ENCODE measurements at places on chromosomes 3 and 15.

DNA sequence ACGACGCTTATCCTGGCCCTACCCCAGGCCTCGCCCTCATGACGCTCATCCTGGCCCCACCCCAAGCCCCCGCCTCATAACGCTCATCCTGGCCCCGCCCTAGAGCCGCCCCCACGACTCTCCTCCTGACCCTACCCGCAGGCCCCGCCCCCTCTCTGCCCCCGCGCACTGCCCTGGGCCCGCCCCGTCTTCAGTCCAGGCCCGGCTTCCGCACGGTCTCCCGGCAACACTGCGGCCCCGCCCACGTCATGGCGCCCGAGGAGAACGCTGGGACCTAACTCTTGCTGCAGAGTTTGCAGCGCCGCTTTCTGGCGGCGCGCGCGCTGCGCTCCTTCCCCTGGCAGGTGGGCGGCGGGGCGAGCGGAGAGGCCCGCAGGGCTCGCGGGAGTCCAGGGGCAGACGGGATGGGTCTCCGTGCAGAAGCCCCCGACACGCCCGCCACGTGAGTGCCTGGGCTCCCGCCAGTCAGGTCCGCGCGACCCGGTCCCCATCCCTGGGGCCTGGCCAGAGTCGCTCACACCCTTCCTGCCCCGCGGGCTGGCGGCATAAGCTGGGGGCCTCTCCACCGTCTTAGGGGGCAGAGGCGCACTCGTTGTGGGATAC, 52.5 kb upstream of the ROPN1B start:
- peak; percentile 86 for DNase-seq

- DNase-seq = no peak
Measured at GRCh38 chr3:126925411-126926171, 57.3 kb upstream of the PLXNA1 start.

DNA sequence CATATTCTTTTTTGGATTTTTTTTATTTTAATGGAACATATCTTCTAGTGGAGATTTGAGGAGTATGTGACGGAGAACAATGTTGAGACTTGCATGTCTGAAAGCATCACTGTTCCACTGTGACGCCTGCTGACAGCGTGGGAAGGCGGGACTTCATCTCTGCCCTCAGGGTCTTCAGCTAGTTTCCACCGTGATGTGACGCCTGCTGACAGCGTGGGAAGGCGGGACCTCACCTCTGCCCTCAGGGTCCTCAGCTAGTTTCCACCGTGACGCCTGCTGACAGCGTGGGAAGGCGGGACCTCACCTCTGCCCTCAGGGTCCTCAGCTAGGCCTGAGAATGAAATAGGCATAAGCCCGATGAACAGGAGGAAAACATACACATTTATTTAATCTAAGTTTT, 70.7 kb downstream of the LMLN start:
- DNase-seq = no peak

DNA sequence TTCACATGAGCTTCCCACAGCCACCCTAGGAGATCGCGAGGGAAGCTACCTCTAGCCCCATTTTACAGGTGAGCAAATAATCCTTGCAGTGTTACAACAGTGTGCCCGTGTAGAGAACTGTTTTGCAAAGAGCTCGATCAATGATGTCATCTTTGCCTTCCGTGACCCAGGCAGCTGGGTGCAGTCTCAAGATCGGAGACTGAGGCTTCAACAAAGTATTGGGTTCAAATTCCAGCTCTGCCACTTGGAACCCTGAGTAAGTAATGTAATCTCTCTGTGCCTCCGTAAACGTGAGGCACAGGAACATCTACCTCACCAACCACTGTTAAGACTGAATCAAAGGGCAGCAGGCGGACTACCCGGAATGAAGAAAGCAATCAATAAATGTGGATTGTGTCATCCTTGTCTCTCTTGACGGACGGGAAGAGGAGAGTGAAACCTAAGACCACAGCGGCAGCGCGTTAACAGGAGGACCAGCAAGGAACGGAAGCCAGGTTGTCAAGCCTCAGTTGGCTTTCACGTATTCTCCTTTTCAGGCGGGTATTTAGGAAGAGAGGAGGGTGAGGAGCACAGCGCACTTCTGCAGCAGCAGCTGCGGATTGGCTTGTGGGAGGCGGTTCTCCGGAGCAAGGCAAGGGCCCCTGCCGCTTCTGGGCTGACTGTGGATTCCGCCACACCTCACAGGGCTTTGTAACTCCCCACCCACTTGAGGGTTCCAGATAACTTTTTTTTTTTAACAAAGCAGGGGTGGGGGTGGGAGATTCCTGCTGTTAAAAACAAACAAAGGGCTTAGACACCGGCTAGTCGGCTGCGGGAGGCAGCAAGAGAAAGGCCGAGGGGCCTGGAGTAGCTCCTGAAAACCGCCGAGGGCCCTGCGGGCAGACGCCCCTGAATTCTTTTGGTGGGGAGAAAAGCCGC, 1.5 kb upstream of the SMAD3 start:
- DNase-seq = no peak

DNA sequence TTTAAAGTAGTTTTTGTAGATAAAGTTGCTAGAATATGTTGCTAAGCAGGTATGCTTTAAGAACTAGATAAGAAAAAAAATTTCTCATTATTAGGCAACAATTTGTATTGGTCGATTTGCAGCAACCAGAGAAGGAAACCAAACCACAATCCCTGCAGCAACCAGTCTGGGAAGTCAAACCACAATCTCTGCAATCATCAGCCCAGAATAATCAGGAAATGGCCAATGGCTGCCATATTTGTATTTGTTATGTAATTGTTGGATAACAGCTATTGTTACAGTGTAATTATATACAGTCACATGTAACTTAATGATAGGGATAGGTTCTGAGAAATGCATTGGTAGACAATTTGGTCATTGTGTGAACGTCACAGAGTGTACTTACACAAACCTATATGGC, 23.6 kb downstream of the STXBP5L start:
- no peak for DNase-seq

- no peak for DNase-seq
Measured at GRCh38 chr3:34175636-34176176, 377.3 kb downstream of the PDCD6IP start.

GRCh38 chr3:42387802-42388651, 22.4 kb downstream of the LYZL4 start:
- DNase-seq = no peak

- DNase-seq = no peak
Measured at GRCh38 chr3:179526482-179526881, 36.2 kb upstream of the ACTL6A start.

DNA sequence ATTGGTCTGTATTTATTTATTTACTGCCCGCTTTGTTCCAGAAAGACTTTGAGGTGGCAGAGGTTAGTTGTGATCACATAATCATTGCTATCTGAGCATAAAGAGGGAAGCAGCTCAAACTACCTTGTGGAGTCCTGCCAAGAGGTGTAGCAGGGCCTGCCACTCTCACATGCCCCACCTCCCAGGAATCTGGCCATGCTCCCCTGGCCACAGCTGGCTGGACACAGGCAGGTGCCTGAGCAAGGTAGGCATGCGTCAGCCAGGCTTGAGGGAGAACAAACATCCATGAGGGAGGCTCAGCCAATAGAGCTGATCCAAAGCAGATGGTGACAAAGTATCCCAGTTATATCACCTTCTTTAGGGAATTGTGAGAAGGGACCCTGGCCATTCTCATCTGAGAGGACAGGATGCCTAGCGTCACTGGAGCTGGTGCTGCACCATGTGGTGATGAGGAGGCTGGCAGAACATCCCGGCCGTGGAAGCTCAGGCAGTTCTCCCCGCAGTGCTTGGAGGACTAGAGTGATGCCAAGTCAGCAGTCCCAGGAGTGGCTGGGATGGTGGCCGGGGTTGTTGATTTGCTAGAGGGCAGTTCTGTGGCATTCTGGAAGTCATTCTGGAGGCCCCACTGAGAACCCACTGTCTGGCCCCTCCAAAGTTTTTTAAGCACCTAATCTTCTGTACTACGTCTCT, 6.8 kb upstream of the POLG start:
- no peak for DNase-seq

- no peak for DNase-seq
Measured at GRCh38 chr3:152839511-152839910, 4.6 kb downstream of the P2RY1 start.
